ENCODE measurements at places on chromosomes 13 and 19. TPM values are rescaled to one million over a fixed set of nuclear protein-coding genes. Genes with fewer than 3 reads are reported as not detected.

DNA sequence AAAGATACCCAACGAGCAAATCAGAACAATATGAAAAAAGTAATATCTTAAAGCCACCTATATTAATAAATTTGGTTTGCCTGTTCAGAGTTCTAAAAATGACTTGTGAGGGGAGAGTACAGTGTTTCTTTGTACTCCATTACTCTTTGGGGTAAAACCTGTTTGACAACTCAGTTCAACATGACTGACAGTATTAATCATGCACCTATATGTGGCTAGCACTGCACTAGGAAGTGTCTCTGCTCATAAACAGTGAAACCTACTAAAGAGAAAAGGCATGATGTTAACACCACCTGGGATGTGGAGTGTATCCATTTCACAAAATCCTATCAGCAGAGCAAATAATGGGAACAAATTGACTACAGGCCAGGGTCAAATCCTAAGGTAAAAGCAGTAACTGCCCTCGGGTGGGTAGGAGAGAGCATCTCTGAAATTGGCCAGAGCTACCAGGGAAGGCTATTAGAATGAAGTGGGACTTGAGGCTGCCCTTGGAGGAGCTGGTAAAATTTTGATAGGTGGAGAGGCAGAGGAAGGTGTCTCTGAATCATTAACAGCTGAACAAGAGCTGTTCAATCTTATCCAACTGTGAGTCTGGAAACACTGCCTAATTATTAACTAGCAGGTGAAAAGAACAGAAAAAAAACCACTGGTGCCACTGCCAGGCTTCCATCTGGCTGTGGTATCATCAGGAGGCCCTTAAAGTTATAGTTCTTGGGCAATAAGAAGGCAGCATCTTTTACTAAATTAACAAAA is 365.1 kb downstream of the DNAJC15 start:
- no peak for DNase-seq

GRCh38 chr19:33473653-33474305 is 47.8 kb downstream of the PEPD start:
- no peak for DNase-seq

DNA sequence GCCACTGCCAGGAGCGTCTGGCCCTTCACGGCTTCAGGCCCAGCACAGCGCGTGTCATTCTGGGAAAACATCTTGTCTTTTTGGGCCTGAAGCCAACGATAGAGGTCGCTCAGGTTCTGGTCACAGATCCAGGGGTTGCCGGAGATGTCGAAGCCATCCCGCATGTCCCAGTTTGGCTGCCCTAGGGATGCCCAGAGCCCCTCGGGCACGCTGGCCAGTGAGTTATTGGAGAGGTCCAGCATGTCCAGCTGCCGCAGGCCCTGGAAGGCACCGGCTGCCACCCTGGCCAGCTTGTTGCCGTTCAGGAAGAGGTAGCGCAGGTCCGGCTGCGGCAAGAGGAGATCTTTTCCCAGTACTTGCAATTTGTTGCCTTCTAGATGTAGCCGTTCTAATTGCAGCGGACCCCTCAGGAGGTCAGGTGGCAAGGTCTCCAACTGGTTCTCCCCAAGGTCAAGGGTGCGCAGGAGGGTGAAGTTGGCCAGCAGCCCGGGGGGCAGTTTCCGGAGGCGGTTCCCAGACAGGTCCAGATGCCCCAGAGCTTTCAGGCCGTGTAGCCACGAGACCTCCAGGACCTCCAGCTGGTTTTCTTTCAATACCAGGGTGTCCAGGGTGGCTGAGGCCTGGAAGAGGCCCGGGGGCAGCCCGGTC is 1.8 kb downstream of the LRG1 start:
- DNase-seq, result no peak

DNA sequence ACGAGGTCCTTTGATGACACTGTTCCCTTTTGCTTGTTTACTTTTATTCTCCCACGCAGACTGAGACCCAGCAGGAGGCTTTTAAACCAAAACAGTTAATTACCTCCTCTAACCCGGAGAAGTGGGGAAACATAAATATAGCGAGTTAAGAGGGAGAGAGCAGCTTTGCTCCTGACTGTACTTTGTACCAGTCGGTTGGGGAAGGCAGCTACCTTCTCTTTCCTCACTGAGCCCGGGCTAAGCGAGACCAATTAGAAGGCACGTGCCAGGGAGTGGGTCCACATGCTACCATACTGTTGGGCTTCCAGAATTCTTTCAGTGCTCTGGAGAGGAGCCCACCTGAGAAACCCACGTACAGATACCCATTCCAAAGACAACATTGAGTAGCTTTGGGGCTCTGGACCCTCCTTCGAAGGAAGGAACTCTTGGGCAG is 124.2 kb downstream of the ZIC5 start:
- DNase-seq, result no peak

DNA sequence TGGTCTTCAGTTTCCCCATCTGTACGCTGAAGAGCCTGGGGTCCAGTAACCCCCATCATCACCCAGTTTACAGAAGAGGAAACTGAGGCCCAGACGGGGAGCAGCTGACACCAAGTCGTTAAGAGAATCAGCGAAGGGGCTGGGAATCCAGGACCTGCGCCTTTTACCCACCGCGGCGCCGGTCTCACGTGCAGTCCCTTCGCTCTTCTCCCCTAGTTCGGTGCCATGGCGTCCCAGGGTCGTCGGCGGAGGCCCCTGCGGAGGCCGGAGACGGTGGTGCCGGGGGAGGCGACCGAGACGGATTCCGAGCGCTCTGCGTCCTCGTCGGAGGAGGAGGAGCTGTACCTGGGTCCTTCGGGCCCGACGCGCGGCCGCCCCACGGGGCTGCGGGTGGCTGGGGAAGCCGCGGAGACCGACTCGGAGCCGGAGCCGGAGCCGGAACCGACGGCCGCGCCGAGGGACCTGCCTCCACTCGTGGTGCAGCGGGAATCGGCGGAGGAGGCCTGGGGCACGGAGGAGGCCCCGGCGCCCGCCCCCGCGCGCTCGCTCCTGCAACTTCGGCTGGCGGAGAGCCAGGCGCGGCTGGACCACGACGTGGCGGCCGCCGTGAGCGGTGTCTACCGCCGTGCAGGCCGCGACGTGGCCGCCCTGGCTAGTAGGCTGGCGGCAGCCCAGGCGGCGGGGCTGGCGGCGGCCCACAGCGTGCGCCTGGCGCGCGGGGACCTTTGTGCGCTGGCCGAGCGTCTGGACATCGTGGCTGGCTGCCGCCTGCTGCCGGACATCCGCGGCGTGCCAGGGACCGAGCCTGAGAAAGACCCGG is 698 bp downstream of the BLOC1S3 start:
- no peak for DNase-seq

GRCh38 chr13:31008400-31009115 is 76.1 kb downstream of the TEX26 start:
- DNase-seq, result no peak

GRCh38 chr13:46615888-46616531 is 63.0 kb downstream of the LRCH1 start:
- DNase-seq, result no peak

- no peak for DNase-seq
Observed at GRCh38 chr13:59274958-59275727, 888.6 kb downstream of the DIAPH3 start.

DNA sequence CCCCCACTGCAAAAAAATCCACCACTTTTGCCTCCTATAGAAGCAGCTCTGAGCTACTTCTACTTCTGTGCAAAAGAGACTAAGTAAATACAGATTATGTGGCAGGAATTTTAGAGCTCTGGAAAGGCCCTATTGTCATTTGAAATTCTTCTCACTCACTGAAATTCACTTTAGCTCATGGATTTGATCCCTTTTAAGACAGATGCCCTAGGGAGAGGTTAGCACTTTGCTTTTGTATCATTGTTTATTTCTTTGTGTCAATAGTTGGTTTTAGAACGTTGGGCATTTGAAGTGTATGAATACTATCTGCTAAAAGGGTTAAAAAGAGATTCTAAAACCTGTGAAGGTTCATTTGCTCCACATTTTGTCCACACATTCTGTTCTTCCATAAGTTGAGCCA is 528.7 kb downstream of the GPC6 start:
- no peak for DNase-seq

DNA sequence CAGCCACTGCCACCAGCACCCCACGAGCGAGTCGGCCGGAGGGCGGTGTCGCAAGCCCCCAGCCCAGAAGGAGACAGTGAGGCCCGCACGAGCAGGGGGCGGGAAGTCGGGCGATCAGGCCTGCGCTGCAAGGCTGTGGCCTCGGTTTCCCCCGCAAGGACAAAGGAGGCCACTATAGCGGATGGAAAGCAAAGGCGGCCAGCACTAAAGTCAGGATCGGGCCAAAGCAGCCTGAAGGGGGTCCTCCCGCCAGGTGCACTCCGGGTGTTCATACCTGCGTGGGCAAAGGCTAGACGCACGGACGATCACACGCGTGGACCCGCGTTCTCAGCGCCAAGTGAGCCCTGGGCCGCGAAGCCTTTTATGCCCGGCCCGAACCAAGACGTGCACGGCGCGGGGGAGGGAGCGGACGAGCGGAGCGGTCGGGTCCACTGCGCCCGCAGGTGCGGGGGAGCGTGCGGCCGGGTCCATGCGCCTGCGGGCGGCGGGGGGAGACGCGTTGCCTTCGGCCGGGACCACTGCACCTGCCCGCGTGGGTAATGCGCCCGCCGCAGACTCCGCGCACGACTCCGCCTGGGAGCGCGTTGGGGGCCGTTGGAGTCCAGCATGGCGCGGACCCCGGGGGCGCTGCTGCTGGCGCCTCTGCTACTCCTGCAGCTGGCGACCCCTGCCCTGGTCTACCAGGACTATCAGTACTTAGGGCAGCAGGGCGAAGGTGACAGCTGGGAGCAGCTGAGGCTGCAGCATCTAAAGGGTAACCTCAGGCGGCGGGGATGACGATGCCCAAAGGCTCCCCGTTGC is at the start of the genes PRDX2 and THSD8:
TSS of gene PRDX2 (minus strand) at position 335 of the 801 bp plus-strand sequence. CDS start 539 bp downstream, outside the sequence.
TSS of gene THSD8 (plus strand) at position 604 of the 801 bp plus-strand sequence. CDS start at position 607, 3 bp downstream.
- DNase-seq, result peak; percentile 76

Gene CFAP97D2
- total RNA-seq, result not detected

Gene NALCN
- 12.1 TPM for total RNA-seq

Gene ZNF560
- not detected for total RNA-seq

Data from breast epithelium (tissue), 4 donors.